ENCODE measurements at places on chromosomes 13 and 19.

GRCh38 chr13:39406688-39407087 lies 196.3 kb downstream of the LHFPL6 start:
- no peak for DNase-seq

- no peak for DNase-seq
Observed at GRCh38 chr19:8392017-8392591, 1.9 kb downstream of the RAB11B start.

GRCh38 chr13:50320271-50320862 lies 305.1 kb downstream of the KCNRG start:
- no peak for DNase-seq

DNA sequence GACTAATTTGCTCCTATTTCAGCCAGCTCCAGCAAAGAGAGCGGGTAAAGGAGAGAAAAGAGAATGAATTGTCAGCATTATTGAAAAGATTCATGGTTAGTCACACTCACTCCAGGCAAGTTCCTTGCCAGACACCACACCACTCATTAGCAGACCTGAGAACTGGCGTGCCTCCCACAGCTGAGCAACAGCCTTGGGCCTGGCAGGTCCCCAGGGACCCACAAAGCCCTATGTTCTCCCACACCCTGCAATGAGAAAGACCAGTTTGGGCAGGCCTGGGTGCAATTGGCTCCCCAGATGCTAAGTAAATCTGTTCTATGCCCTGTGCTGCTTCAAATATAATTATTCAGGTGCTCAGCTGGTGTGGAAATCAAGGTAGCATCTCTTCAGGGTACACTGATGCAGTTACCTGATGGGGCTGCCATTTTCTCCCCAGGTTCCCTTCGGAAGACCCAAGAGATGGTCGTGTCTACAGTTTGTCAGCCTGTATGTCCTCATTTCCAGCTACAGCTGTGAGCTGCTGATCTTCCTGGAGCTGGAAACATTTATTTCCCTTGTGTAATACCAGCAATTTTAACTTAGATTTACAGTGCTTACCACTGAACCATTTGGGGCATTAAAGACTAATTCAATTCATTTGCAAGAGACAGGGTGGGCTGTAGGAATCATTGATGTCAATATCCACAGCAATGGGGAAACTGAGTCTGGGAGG lies 405.0 kb downstream of the COG6 start:
- peak; percentile 94 for DNase-seq

- no peak for DNase-seq
Observed at GRCh38 chr19:45049073-45049736, 10.4 kb downstream of the CLASRP start.

GRCh38 chr13:51324714-51325420 lies 14.6 kb upstream of the SERPINE3 start:
- DNase-seq: no peak

DNA sequence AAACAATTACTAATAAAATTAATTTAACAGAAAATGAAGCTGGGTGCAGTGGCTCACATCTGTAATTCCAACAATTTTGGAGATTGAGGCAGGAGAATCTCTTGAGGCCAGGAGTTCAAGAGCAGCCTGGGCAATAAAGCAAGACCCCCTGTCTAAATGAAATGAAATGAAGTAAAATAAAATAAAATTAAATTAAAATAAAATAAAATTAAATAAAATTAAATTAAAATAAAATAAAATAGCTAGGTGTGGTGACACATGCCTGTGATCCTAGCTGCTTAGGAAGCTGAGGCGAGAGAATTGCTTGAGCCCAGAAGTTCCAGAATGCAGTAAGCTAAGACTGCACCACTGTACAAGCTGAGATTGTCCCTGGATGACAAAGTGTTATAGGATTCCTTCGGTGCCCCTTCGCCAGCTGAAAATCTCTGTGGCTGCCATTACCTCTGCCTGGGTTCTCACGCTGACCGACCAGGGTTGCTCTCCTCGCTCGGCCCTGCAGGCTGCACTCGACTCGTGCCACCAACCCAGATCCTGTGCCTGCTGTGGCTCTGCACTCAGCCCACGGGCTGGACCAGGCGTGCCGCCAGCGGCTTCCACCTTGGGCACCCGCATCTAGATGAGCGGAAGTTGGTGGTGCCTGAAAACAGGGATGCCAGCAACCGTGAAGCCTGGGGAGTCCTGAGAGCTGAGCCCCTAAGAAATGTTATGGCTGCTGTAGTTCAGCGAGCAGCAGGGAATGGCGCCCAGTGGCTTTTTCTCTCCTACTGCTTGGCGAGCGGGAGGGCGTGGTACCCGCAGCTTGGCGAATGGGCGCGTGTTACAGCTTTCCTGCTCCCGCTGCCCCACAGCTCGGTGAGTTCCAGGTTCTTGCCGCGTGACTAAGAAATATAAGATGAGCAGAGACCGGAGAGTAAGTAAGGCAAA lies 539.2 kb upstream of the PCDH9 start:
- DNase-seq: no peak

GRCh38 chr13:42075517-42075916 lies 27.1 kb downstream of the DGKH start:
- no peak for DNase-seq

DNA sequence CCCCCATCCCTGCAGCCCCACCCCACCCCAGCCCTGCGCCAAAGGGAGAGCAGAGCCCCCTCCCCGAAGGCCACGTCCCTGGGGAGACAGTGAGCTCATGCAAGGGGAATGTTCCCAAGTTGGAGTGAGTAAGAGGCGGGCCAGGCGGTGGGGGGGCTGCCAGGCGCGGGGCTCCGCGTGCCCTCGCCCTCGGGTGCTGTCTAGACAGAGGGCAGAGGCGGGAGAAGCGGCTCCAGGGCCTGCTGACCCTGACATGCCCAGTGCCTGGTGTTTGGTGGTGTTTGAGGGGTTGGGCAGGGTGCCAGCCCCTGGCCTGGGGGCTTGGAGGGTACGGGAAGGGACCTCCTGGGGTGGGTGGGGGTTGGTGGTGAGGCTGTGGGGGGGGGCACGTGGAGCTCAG lies 1.0 kb downstream of the FSTL3 start:
- peak; percentile 96 for DNase-seq

DNA sequence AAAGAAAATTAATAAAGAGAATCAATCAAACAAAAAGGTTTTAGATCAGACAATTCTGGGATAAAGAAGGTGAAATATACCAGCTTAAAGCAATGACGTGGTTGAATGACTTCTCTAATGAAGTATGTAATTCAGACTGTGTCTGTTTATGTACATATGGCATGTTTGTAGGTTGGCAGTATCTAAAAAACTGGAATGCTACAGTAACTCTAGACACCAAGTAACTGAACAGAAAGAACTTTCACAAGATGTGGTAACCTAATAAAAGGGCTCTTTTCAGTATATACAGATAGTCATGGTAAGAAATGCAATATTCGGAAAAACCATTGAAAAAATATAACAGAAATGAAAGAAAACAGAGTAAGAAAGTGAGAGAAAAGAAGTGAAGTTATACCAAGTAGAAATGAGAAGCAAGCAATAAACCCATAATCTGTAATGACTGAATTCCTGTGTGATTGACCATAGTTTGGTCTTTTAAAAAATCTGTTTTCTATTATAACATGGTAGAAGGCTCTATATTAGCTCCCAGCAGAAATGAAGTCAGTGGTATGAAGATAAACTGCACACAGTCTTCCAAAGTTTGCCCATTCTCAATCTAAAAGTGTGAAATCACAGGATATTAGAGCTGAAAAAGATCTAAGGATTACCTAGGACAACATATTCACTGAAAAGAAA lies 31.4 kb downstream of the ELF1 start:
- no peak for DNase-seq

DNA sequence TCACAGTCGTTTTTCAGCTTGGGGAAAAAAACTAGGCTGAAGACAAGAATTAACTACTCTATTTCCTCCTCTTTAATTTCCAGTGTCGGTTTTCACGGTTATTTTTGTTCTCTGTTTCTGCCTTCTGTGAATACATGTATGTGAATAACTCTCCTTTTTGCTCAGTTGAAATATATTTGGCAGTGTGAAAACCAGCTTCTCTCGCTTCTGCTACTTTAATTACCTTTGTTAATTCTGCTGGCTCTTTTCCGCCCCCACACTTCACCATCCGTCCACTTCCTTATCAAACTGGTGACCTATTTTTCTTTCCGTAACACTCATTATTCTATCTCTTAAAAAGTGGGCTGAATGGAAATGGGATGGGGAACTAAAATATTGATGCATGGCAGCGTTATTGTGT lies 126.4 kb downstream of the POU4F1 start:
- DNase-seq: no peak

GRCh38 chr13:45365558-45365885 lies 24.5 kb upstream of the TPT1 start:
- DNase-seq: no peak

GRCh38 chr19:40755248-40755624 lies 4.2 kb downstream of the SNRPA start:
- DNase-seq: no peak

GRCh38 chr19:42132851-42133528 lies 744 bp upstream of the POU2F2 start:
- DNase-seq: peak; percentile 27

DNA sequence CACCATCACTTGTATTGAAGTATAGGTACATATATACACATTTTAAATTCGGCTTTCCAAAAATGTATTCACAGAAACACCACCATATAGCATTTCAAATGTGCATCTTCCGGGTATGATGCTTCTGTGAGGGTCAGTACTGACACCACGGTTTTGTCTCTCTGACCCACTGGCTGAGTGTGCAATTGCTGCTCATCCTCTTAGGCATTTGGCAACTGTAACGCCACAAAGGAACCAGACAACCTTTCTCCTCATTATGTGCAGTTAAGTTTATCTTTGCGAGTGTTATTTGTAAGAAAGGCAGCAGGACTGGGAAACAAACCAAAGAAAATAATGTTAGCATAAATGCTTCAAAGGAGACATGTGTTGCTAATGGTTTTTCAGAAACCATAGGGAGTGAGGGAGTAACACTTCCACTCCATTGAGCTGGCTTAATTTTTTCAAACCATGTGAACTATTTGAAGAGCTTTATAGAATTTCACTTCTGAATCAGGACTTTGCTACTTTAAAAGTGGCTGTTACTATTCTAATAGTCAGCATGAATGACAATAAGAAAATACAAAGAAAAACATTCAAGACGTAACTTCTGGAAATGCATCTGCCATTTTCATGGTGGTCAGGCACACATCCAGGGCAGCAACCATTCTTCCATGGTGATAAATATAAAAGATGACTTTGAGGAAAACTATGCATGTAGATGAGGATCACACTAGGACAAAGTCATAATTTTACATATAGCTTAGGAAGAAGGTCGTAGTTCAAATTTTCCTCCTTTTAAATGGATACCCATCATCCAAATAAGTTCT lies 423.3 kb downstream of the MZT1 start:
- no peak for DNase-seq

DNA sequence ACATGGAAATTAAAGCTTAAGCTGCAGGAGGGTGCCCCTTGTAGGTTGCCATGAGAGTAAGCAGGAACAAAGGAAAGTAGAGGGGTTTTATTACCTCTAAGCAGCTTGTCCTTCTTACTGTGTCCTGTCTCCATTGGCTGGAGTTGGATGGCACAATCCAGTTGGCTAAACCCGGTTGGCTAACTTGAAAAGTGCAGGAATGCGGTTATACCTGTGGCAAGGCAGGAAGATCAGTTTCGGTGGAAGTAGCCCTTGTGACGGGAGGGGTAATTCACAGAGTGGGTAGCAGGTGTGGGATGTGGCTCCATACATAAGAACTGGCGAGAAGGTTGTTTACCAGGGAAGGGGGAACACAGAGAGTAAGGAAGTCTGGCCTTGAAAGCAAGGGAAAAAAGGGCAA lies 3.2 kb downstream of the ZNF726 start:
- no peak for DNase-seq

- no peak for DNase-seq
Observed at GRCh38 chr13:32811297-32811800, 204.9 kb upstream of the KL start.

- DNase-seq: no peak
Observed at GRCh38 chr13:81275666-81276258, 934.8 kb upstream of the SPRY2 start.

- DNase-seq: peak; percentile 99
Observed at GRCh38 chr19:21851596-21852345, 15.8 kb upstream of the ZNF43 start.

DNA sequence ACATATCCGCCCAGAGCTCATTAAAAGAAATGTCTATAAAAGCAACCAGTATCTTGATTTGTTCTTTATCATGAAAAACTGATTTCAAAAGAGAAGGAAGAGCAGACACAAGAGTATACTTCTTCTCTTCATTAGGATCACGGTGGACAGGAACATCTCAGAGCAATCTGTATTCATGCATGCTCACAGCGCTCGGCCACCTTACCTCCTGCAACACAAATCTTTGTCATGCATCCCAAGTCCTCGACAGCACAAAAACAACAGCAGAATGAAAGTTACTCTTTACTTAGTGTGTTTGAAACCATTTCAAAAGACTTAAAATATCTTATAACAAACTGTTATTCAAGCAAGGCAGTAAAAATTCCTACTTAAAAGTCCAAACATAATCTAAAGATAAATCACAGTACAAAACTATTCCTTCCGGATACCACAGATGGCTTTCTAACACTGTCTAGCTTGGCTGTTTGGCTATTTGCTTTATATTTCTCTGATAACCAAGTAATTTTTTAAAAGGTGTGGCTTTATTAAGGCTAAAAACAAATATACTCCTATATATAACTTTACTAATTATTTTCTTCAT lies 174.5 kb downstream of the TBC1D4 start:
- DNase-seq: no peak

DNA sequence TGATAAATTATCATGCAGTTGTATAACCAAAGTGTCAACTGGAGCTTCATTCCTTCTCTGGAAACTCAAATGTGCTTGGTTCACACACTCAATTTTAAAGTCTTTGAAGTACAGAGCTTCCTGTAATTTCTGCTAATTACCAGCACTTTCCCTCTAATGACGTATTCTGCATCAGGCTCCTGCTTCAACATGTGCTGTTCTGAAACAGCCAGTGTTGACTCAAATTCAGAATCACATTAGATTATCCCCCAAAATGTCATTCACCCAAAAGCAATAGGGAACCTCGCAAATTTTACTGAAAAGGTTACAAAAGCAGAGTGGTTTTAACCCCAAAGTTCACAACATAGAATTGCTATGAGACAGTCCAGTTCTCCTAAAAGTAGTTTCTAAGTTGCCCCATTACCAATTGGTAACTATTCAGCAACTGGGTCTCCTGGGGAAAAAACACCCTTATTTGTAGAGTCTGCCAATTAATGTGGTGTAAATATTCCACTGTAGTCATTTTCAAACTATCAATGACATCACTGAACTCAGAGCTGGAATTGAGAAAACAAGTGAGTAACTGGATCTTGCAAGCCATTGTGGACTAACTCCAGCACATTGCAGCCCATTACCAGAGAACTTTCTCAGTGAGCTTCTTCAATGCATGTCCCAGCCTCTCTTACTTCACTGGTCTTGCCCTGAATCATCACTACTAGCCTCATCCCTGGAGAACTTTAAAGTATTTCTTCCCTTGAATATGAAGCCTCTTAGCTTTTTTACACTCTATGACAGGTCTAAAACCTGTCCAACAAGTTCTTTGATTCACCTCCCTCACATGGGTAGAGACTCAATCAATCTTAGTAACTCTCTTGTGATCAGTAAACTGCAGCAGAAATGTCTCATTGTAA lies 955.4 kb downstream of the EFNB2 start:
- DNase-seq: no peak

GRCh38 chr13:75025956-75026355 lies 456.0 kb downstream of the TBC1D4 start:
- no peak for DNase-seq

- peak; percentile 90 for DNase-seq
Observed at GRCh38 chr13:111043575-111043982, 71.5 kb upstream of the ARHGEF7 start.

All from lower leg skin (tissue), 4 donors.